Hematopoietic multipotent progenitor cell treated with erythropoietin and hydrocortisone succinate and interleukin-3 and kit ligand, for 4 days (in vitro differentiated cells): ENCODE measurements at places on chromosomes 5 and 9.

- no peak for DNase-seq
Observed at GRCh38 chr5:69288688-69289087, 43.9 kb downstream of the CCDC125 start.

DNA sequence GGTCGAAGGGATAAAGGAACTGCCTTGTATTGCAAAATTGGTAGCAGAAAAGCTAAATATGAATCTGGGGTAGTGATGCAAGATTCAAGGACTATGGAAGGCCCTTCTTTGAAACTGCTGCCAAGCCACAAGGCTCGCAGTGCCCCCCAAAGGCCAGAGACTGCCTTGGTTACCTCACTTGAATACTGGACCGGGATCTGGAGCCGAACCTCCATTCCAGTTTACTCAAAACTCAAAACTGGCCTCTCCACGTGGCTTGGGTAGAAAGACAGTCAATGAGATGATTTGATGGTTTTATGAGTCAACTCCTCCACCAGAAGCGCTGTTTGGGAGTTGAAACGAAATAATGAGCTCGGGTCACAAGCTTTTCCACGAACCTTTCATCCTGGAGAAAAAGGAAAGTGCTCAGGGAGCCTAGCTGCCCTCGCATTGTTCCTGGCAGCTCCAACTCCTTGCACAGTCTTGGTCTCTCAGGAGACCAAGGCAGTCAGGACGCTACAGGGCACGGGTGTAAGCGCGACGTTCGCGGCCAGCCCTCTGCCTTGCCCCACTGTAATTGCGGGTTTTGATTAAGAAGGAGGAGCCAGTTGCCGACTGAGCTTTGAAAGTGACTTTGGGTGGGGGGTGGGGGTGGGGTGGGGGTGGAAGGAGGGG, 2.8 kb downstream of the ST8SIA4 start:
- DNase-seq: peak; percentile 84

DNA sequence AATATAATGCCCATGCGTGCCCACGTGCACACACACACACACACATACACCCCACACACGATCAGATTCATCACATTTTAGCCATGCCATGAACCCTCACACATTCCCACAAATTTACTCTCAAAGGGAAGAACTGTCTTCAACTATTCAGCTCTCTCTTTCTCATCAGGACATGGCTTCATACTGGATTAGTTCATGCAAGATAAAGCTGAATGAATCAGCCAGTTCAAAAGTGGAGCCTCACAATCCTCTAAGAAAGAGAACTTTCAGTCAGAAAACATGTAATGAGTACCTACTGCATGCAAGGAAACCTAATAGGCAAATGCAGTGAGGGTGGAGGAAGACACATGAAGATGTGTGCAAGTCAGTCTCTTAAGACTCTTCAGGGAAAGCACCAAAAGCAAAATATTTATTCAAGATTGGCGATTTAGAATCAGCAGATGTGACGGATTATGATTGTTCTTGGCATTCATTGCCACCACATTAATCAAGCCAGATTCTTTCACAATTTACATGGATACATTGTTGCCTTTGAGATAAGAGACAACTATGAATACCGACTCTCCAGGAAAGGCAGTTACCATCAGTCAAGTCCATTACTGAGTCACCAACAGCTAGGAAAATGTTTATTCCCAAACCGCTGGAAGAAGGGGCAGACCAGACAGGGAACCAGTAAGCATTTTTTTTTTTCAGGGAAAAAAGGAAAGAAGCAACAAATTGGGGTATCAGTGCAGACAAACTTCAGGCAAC, 30.3 kb upstream of the PUM3 start:
- DNase-seq: no peak

DNA sequence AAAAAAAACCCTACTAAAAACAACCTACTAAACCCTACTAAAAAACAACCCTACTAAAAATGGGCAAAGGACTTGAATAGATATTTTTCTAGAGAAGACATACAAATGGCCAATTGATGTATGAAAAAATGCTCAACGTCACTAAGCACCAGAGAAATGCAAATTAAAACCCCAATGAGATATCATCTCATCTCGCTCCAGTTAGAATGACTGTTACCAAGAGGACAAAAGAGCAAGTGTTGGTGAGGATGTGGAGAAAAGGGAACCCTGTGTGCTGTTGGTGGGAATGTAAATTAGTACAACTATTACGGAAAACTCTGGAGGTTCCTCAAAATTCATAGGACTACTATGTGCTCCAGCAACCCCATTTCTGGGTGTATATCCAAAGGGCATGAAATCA, 10.8 kb downstream of the SDHA start:
- DNase-seq: no peak
